ENCODE measurements at places on chromosomes 1 and 21. TPM values are rescaled to one million over a fixed set of nuclear protein-coding genes. Genes with fewer than 3 reads are reported as not detected.

ALX3 gene
- not detected for total RNA-seq

IER5 gene
- 29.8 TPM for total RNA-seq

HPDL gene
- total RNA-seq: not detected

LRRN2 gene
- 0.07 TPM for total RNA-seq

Measured in HT1080 (cell line).